ENCODE measurements at places on chromosomes 6 and 20.

DNA sequence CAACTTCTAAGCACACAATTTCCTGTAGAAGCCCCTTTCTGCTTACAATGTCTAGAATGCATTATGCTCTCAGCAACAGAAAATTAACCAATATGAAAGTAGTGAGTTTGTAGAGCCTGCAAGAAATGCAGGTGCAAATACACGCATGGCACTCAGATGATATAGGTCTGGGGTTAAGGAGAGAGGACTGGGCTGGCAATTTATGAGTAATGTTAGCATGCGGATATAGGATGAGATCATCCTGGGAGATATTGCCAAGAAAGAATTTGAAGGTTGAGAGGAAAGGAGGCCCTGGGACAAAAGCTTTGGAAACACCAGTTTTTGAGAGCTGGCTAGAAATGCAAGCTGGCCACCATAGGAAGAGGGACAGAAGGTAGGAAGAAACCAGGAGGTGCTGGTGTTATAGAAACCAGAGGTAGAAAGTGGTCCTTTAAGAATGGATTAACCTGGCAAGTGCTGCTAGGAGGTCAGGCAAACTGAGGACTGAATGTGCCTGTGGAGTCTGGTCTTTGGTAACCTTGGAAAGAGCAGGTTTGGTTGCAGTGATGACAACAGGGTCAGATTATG, 183.2 kb upstream of the MYLIP start:
- no peak for DNase-seq

DNA sequence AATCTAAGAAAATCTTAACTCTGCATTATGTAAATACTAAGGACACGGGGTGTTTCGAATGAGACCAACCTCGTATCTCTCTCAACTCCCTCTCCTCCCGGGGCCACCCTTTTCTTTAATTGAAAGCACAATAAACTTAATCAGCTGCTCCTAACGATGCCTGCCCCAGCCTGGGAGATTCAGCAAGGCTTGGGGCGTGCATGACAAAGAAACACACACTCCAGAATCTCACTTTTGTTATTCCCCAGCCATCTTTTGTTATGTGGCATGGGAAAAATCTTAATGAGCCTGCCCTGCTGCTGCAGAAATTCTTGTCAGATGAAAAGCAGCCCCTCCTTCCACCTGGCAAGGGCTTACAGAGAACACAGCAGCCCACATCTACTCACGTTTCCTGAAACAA, 117.4 kb downstream of the TTLL2 start:
- no peak for DNase-seq

GRCh38 chr6:125906158-125906998, 50.2 kb upstream of the HINT3 start:
- peak; percentile 47 for DNase-seq

- no peak for DNase-seq
Measured at GRCh38 chr6:33118525-33119123, 42.8 kb downstream of the HLA-DPB1 start.

- peak; percentile 80 for DNase-seq
Measured at GRCh38 chr6:43687437-43688347, at the start of gene MRPS18A. Gene MRPS18A, minus strand, starts transcription at chr6:43687791. Its CDS starts 12 bp downstream, at chr6:43687779.

DNA sequence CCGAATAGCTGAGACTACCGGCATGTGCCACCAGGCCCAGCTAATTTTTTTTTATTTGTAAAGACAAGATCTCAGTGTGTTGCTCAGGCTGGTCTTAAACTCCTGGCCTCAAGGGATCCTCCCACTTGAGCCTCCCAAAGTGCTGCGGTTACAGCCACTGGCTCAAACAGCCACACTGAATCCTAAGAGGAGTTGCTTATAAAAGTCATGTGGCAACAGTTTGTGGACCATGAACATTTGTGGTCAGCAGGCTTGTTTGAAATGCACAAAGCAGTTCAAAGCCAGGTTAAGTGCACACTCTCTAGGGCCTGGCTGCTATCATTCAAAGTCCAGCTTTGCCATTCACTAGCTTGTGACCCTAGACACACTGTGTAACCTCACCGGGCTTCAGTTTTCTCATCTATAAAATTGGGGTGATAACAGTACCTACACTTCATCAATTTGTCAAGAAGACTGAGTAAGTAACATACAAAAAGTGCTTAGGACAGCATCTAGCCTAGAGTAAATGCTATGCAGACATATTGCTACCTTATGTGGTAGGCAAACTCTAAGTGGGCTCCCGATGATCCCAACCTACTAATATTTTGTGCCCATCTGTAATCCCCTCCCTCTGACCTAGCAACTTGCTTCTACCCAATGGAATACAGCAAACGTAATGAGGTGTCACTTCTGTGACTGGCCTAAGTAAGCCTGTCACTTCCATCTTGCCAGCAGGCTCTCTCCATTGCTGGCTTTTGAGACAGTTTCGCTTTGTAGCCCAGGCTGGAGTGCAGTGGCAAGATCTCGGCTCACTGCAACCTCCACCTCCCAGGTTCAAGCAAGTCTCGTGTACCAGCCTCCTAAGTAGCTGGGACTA, 122.9 kb downstream of the ZMYND8 start:
- no peak for DNase-seq

DNA sequence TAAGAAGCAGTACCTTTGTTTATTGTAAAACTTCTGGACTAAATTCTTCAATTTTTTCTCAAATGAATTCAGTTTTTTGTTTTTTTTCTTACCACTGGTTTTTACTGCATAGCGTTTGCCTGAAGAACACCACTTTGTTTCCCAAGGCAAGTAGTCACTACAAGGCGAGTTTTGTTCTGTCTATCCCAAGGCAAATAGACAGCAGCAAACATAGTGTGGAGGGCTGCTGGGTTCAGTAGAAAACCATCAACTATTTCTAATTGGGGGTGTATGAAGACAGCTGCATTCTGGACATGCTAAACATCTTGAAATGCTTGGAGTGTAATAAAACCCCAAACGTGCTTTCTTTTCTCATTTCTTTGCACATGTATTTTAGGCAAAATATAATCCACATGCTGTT, 197.4 kb downstream of the ESR1 start:
- DNase-seq: no peak

GRCh38 chr6:27757307-27757706, 154.9 kb downstream of the OR2B2 start:
- DNase-seq: peak; percentile 47

DNA sequence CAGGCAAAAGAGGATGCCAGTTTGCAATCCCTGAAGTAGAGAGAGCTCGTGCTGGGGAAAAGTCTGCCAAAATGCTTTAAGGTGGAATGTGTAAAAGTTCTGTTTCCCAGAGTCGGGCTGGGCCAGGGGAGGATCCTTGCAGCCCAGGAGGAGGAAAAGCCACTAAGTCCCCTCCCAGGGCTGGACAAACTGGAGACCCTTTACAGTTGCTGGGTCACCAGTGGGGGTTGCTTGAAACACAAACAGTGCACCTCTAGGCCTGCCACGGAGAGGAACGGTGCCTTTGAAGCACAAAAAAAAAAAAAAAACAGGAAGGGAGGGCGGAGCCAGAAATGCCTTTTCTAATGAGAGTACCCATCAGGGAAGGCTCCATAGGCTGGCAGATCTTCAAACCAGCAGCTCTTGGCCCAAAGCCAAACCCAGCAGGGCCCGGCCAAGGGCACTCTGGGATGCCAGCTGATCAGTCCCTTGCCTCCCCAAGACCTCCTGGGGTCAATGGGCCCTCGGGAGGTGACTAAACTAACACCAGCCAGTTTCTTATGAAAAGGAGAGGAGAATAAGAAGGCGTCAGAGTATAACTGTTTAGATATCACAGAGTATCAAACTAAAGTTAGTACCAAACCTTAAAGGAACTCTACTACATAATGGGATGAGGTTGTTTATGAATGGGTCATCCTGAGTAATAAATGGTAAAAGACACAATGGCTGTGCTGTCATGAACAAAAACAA, 23.7 kb downstream of the HLA-A start:
- DNase-seq: no peak

GRCh38 chr6:29490552-29490951, 2.8 kb upstream of the MAS1L start:
- DNase-seq: no peak

DNA sequence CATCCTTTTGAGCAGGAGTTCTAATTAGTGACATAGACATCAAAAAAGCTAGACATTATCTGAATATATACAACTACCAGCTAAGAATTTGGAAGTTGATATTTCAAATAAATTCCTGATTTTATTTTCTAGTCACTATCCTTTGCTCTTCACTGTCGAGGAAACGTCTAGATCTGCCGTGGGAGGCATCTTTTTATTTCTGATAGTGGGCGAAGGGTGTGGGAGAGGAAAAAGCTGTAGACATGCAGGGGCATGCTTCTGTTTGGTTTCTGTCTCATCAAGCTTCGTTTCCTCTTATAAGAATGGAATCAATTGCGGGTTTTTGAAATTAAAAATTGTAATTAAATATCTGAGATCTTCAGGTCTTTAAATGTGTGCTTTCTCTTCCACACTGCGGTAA, 16.2 kb upstream of the C6orf118 start:
- no peak for DNase-seq

GRCh38 chr6:6964675-6965074, 143.1 kb upstream of the RREB1 start:
- no peak for DNase-seq

GRCh38 chr6:129709196-129709768, 695 bp downstream of the ARHGAP18 start:
- DNase-seq: no peak

DNA sequence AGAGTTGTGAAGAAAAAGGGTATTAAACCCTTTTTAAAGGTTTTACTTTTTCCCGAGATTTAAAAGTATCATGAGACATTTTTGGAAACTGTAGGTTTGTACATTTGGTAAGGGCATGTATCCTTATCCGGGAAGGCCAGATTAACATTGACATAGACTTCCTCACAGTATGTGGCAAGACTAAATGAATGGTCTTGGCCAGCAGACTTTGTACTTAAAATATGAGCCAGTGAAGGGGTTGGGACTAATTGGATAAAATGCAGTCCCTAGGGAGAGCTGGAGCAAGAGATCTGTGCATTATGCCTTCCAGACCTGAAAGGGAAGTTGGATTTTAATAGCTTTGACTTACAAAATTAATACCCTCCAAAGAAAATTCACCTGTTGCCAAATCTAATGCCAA, 60.4 kb upstream of the CCN2 start:
- DNase-seq: no peak

DNA sequence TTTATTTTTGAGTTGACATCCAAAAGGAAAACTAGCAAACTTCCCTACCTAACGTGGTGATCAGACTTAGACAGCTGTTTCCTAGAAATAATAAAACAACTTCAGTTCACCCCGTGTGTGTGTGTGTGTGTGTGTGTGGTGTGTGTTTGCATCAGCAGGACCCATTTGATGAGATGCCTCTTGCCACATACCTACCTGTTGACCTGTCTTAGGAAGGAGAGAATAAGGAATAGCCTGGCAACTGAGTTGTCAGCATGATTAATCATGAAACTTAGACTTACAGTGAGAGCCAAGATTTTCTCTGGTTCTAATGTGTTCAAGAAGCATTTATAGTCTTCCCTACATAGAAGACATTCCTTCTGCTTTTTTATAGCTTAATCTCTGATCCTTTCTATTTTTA, 16.1 kb upstream of the PBOV1 start:
- DNase-seq: no peak

DNA sequence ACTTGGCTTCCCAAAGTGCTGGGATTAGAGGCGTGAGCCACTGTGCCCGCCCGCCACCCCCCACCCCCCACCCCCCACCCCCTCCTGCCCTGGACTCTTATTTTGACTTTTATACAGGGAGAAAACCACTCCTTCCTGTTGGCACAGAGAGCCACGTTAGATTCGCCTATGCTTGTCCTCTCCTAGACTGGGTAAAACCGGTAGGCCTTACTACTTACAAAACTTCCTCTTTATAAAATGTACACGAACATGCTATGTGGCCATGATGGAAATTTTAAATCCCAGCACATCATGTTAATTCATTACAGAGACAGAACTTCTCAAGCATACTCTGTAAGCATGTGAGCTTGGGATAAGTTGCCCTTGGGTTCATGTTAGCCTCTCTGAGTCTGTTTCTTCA, 124.2 kb downstream of the SLC24A3 start:
- no peak for DNase-seq

DNA sequence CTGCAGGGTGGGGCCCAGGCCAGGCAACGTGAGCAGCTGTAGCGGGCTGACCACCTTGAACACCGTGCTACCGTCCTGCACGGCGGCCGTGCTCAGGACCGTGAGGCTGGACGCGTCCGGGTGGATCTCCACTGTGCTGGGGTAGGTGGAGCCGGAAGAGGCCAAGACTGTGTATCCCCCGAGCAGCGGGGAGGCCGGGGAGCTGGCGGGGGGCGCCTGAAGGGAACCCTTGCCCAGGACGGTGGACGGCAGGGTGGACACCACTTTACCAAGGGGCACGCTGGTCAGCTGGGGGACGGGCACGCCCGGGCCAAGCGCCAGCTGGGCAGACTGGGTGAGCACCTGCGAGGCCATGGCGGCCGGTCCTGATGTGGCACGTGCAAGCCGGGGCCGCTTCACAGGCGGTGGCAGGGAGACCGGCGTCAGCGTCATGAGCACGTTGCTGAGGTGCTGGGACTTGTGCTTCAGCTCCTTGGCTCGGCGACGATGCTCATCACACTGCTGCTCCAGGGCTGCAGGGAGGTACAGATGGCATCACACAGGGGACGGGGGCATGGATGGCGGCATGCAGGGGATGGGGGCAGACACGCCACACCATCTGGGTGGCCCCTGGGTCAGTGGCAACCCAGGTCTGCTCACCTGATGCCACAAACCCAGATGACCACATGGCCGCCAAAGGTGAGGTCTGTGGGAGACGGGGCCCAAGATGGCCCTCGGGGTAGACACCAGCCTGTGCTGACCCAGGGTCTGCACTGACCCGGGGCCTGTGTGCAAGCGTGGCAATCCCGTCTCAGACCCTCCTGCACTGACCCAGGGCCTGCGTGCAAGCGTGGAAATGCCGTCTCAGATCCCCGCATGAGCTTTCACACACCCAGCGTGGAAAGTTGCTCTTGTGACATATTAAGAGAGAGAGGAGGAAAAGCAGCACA, 16.4 kb upstream of the HELZ2 start:
- no peak for DNase-seq

- DNase-seq: no peak
Measured at GRCh38 chr20:47951521-47951971, 166.3 kb upstream of the SULF2 start.

DNA sequence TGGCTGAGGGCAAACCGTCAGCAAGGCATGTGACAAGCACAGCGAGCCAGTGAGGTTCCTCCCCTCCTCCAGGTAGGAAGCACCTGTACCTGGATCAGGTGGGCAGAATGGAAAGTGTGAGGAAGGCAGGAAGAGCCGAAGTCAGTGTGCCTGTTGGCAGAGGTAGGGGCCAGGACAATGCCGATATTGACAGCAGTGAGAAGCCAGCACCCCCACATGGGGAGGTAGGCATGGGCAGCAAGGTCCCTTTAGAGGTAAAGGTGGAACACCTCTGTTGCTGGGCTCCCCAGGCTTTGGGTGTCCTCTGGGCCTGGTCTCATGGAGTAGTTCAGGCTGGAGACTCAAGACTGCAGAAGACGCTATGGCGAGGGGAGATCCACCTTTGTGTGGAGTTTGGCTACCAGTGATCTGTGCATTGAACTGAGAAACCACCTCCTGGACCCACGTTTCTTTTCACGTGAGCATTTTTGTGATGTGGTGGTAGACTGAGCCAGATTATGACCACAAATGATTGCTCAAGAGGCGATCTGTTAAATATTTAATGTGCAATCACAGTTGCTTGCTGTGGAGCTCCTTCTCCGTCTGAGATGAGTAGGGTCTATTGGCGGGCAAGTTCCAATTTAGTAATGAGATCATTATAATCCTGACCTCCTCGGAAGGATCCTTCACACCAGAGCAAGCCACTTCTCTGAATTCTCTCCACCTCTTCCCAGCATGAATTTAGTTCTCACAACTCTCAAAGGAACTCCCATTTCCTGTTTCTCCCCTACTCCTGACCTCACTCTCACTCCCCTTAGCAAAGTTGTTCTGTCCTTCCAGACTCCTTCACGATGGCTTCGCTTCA, 174.8 kb downstream of the CDH26 start:
- DNase-seq: no peak

Data from stimulated activated CD4-positive, alpha-beta T cell treated with anti-CD3 and anti-CD28 coated beads, Interleukin-2, amount 100 ng/mL, for 48 hours (primary cell).